ENCODE measurements at places on chromosomes 5 and 9.

- no peak for DNase-seq
Observed at GRCh38 chr9:132126680-132127236, 35.1 kb upstream of the NTNG2 start.

GRCh38 chr9:110648696-110649095, 19.9 kb upstream of the MUSK start:
- no peak for DNase-seq

GRCh38 chr9:72564479-72565281, 43.3 kb downstream of the TMC1 start:
- DNase-seq = no peak

- no peak for DNase-seq
Observed at GRCh38 chr5:149315753-149316152, 29.5 kb upstream of the GRPEL2 start.

DNA sequence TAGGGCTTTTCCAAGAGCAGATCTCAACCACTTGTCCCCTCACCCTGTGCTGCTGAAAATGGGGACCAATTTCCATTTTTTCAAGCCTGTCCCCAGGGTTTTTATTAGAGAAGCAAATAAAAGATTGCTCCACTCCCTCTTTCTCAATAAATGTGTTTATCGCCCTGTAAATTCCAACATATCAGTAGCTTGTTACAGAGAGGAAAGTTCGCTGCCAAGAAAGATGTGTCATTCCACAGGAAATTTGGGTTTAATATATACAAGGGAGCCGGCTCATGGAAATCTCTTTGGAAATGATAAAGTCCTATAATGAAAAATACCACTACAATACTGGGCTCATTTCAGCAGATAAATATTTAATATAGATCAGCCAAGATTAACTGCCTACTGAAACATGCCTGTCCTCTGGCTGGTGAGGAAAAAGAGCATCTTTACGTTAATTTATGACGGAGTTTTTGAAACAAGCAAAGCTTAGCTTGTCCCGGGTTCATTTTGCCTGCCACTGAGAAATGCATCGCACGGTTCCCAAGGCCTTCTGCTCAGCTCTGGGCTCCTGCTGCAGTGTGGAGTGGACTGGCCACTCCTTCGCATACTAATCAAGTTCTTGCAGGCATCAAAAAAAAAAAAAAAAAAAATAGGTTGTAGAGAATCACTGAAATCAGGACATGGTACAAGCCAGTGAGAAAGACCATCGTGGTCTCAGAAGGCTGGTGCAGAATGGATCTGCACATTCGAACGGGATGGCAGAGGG, 84.5 kb downstream of the BRINP1 start:
- no peak for DNase-seq

- DNase-seq = no peak
Observed at GRCh38 chr5:33526755-33527154, 86.0 kb downstream of the TARS1 start.
